ENCODE measurements at places on chromosomes 1 and 21.

DNA sequence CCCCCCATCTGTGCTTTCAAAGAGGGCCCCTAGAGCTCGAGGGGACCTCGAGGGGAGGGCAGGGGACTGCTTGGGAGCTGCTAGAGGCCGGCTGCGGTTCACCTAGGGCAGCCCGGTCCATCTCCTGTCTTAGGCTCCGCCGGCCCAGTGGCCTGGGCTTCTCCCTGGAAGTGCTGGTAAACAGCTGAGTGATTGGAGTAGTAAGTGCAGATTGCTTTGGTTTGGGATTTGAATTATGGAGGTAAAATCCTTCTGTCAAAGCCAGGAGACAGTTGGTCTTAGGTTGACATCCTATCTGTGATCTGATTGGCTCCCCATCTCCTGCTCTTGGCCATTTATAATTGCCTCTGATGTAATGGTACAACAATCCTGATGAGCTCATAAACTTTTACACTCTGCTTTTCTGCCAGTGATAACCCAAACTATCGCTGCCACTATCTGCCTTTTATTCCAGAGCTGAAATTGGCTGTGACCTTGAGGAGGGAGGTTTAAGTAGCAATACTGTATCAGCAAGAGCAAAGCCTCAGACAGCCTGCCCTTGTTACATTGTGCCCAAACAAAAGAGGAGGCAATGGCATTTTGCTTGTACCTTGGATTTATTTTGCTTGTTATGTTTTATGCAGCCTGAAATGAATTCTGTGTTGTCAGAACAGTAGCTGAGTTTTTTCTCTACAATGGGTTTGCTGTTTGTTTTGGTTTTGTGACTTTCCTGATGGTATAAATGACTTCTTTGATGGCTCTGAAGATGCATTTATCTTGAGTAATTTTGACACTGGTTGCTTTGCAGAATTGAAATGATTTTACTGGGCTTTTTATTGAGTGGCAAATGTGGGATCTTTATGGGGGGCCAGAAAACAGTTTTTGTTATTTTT is 2.4 kb downstream of the ARID1A start:
- DNase-seq, result peak; percentile 93

- DNase-seq, result peak; percentile 95
Observed at GRCh38 chr1:67749844-67750690, 65.1 kb downstream of the GADD45A start.

GRCh38 chr1:8460132-8460544 is 142.2 kb downstream of the SLC45A1 start:
- no peak for DNase-seq

DNA sequence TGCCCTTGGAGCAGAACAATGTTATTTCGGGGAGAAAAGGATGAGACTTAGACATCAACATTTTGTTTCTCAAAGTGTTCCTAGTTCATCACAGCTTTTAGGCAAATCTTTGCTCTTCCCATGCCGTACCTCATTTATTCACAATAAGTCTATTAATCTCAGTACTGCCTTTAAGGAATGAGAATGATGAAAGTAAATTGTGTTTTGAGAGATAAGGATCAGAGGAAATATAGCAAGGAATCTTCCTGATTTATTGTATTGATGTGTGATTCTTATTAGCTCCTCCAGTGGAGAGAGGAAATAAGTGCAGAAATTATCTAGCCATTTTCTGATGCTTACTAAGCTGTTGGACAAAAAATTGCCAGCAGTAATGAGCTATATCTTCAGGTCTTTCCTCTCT is 2.0 kb downstream of the POLR3C start:
- no peak for DNase-seq

DNA sequence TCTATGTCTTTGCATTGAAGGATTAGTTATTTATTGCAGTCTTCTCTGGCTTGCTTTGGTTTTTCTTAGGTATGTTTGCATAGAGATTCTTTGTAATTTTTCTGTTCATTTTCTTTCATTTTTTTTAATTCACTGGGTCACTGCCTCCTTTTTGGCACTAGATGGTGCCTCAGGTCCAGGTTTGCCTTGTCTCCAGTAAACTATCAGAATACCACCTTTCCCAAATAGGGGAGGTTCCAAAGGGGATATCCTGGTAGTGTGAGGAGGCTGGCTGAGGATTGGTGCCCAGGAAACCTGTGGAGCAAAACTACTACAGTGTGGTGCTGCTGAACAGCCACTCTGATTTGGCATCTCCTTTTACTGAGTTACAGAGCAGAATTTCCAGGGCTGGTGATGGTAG is 257.1 kb downstream of the KCTD3 start:
- DNase-seq, result no peak

- DNase-seq, result peak; percentile 88
Observed at GRCh38 chr1:67468066-67468718, 38.0 kb upstream of the SERBP1 start.

All from RPMI7951 (cell line).